ENCODE measurements at places on chromosomes 2 and 18. TPM values are rescaled to one million over a fixed set of nuclear protein-coding genes. Genes with fewer than 3 reads are reported as not detected.

The CKAP2L gene
- total RNA-seq = 21.8 TPM

The IL36RN gene
- total RNA-seq = not detected

The TUBA3E gene
- not detected for total RNA-seq

The EMX1 gene
- total RNA-seq = not detected

The MEP1B gene
- total RNA-seq = not detected

The TMEM150A gene
- 7.5 TPM for total RNA-seq

The HAAO gene
- not detected for total RNA-seq

The SPDYA gene
- total RNA-seq = 2.7 TPM

The RUFY4 gene
- total RNA-seq = not detected

The NEU2 gene
- not detected for total RNA-seq

The FBXO15 gene
- not detected for total RNA-seq

The MAP3K19 gene
- total RNA-seq = not detected

The GNAL gene
- 3.5 TPM for total RNA-seq

The YIPF4 gene
- total RNA-seq = 34.0 TPM

The ARHGEF4 gene
- total RNA-seq = not detected

The GPD2 gene
- total RNA-seq = 123 TPM

The GLB1L gene
- 5.0 TPM for total RNA-seq

The SLC38A11 gene
- total RNA-seq = not detected

The FEV gene
- not detected for total RNA-seq

The SAG gene
- not detected for total RNA-seq

The PREPL gene
- total RNA-seq = 52.7 TPM

The WDR54 gene
- total RNA-seq = 37.7 TPM

The TMEM37 gene
- total RNA-seq = 2.4 TPM

The TRPM8 gene
- not detected for total RNA-seq

The OR6B2 gene
- total RNA-seq = not detected

The ANKRD36B gene
- total RNA-seq = 222 TPM

The UGT1A8 gene
- not detected for total RNA-seq

The SKOR2 gene
- total RNA-seq = not detected

The GPBAR1 gene
- 0.40 TPM for total RNA-seq

The MBP gene
- 0.40 TPM for total RNA-seq

The TMEM198 gene
- total RNA-seq = not detected

The DSG1 gene
- not detected for total RNA-seq

The ACTR2 gene
- total RNA-seq = 256 TPM

The LINC00305 gene
- not detected for total RNA-seq

The CENPA gene
- 31.7 TPM for total RNA-seq

The ADAM23 gene
- 11.2 TPM for total RNA-seq

The ZBTB7C gene
- under 0.01 TPM for total RNA-seq

The CRYGD gene
- not detected for total RNA-seq

The LRATD1 gene
- total RNA-seq = 0.13 TPM

The IL36G gene
- not detected for total RNA-seq

The CNPPD1 gene
- total RNA-seq = 20.2 TPM

The BAZ2B gene
- 111 TPM for total RNA-seq

The IL1R2 gene
- total RNA-seq = not detected

The FAM161A gene
- 4.1 TPM for total RNA-seq

The TUBA4B gene
- not detected for total RNA-seq

The MRPS9 gene
- 30.2 TPM for total RNA-seq

All from thoracic aorta endothelial cell (primary cell).